ENCODE measurements at places on chromosomes 7 and 10.

DNA sequence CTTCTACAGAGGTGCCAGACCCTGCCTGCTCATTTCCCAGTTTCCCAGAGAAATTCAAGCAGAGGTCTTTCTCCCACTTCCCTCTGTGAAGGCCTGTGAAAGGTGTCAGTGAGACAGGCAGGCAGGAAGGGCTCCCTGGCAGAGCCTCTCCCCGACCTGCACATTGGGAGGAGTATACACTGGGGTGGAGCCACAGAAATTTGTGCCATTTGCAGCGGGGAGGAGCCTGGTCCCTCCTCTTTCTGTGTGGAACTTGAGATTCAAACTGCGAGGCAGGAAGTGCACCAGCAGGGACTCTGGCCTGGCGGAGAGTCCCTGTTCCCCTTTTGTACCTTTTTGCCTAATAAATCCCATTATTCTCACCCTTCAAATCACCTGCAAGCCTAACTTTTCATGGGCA lies 54.6 kb upstream of the OPN4 start:
- no peak for DNase-seq

DNA sequence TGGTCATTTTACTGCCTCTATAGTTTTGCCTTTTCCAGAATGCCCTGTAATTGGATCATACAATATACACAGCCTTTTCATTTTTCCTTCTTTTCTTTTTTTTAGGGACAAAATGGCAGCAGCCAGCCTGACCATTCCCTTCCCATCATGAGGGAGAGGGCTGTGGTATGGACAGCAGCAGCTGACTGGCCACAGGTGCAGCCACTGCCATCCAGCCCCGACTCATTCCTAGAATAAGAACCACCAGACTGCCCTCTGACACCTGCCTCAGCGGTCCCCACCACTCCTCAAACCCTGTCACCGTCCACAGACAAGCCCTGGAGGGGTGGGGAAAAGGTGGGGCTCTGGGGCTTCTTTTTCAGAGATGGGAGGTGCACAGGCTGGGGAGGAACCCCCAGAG lies 92.8 kb downstream of the EPDR1 start:
- DNase-seq, result no peak

- DNase-seq, result peak; percentile 6
Observed at GRCh38 chr10:1498746-1499358, 238.5 kb downstream of the ADARB2 start.

GRCh38 chr10:30984563-30985328 lies 46.9 kb downstream of the ZNF438 start:
- peak; percentile 72 for DNase-seq

GRCh38 chr10:124032971-124033886 lies 60.2 kb downstream of the CHST15 start:
- peak; percentile 83 for DNase-seq

GRCh38 chr10:126975221-126975620 lies 70.0 kb downstream of the DOCK1 start:
- DNase-seq, result no peak

DNA sequence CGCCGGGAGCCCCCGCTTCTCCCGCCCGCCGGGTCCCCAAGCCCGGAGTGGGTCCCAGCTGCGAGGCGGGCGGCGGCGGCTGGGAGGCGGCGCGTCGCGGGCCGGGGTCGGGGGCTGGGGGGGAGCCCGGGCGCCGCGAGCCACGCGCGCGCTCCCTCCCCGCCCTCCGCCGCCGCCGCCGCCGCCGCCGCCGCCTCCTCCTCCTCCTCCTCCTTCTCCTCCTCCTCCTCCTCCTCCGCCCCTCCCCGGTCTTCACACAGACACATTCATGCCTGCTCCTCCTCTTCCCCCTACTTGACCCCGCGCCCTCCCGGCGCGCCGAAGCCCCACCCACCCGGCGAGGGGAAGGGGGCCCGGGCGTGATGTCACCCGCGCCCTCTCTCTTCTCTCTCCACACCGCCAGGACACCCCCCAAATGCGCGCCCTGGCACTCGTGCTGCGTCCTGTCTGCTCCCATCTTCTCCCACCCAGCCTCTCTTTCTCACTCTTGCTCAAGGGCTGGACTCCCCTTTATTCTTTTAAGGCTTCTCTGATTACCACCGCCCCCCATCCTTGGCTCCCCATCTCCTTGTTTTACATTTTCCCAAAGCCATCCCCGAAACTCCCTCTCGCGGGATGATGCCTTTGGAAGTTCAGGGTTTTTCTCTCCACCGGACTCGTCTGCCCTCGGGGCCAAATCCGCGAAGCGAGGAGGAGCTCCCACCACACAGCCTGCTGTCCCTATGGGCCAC lies 967 bp upstream of the GLI3 start:
- peak; percentile 63 for DNase-seq

DNA sequence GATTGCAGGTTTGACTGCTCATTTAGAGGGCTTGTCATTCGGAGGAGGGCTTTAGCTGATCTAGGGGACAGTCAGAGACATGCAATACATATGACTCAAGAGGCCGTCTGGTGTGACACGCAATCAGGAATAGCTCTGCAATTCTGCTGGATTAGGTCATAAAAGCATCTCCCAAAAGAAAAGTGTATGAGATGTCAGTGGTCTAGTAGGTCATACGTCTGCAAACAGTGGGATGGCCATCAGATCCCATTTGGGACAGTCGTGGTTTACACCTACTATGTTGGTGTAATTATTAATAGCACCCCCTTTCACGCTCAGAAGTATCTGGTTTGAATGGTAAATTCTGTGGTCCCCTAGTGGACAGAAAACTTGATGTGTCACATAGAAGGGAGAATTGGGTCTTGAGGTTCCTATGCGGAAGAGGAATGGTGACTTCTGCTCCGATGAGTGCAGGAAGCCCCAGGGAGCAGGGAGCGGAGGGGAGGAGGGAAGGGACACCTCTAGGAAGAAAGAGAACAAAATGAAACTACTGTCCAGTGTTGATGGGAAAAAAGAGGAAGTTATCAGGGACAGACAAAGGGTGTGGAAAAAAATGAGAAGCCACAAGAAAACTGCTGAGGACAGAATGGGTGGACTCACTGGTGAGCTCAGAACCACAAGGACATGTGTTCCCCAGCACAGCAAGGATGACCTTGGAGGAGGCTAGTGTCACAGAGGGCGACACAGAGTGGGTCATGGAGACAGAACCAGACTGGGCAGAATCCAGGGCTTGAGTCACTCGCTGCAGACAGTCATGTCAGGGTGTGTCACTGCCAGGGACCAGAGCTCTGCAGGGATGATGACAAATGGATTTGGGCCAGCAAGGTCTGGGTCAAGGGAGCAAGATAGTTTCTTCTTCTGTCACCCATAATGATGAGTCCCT lies 59.9 kb downstream of the MAP3K8 start:
- peak; percentile 85 for DNase-seq

DNA sequence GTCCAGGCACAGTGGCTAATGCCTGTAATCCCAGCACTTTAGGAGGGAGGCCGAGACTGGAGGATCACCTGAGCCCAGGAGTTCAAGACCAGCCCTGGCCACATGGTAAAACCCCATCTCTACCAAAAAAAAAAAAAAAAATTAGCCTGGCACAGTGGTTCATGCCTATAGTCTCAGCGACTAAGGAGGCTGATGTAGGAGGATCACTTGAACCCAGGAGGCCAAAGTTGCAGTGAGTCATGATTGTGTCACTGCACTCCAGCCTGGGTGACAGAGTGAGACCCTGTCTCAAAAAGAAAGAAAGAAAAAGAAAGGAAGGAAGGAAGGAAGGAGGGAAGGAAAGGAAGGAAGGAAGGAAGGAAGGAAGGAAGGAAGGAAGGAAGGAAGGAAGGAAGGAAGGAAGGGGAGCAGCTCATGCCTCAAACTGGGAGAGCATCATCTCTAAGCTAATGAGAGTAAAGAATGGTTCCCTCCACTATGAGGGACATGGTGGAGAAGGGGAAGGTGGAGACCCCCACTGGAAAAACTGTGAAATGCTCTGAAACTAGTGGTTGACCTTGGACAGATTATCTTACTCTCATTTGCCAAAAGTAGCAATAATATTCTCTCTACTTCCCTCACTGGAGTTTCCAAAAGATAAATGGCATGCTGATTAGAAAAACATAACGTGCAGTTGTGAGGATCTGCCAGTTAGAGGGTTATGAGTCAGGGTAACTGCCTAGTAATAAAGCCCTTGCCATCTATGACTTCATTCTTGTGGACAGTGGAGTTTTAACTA lies 16.8 kb downstream of the GIMAP5 start:
- DNase-seq, result peak; percentile 67

DNA sequence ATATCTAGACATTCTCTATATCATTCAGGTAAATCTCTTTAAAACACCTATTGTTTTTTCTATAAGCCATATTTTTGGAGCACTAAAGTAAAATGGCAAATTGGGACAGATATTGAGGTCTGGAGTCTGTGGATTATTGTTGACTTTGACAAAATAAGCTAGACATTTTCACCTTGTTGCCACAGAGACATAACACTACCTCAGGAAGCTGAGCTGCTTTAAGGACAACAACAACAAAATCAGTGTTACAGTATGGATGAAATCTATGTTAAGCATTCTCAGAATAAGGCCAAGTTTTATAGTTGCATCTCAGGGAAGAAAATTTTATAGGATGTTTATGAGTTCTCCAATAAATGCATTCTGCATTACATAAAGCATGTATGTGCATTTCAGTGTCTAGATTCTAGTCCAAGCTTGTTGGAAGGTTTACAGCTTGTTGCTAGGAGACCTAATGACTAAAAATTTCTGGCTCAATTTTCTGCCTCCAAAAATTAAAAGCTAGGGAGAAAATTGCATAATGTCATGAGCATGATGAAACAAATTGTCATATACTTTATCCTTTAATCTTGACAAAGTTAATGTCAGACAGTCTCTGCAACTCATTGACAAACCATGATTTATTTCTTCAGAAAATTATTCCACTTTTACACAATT lies 18.3 kb downstream of the LIPM start:
- DNase-seq, result peak; percentile 80

GRCh38 chr7:158051776-158052175 lies 535.8 kb downstream of the PTPRN2 start:
- DNase-seq, result no peak

DNA sequence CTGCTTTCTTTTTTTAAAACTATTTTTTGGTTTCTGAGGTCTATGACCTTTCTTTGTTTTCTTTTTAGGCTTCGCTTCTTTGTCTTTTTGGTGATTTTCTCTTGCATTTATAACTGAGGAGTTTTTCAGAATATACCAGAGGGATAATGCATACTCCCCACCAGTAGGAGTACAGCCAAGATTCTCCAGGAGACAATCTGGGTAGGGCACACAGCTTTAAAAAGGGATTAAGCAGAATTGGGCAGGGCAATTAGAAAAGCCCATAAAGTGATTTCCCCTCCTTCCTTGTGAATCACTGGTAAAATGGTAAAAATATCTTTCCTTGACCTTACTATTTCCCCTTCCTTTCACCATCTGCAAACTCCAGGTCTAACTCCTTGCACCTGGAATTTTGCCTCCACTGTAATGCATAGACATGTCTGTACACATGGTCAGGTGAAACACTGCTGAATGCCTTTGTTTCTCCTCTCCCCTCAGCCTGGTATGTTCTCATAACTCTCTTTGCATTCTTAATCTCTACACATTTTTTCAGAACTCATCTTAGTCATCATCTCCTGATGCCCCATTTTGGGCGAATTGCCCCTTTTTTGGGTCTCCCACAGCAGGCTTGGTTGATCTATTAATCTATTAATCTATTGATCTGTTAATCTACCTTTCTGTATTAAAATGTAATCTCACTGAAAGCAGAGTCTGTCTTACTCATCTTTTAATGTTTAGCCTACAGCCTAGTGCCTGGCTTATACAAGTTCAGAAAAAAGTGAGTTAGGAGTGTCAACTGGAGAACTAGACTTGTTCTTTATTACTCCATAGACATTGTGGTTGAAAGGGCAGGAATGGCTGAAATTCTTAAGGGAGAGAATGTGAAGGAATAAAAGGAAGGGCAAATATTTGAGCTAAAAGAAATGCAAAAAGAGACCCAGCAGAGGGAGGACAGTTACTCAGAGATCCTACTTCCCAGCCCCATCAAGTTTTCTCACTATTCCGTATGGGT lies 64.6 kb downstream of the MDFIC start:
- no peak for DNase-seq

- DNase-seq, result no peak
Observed at GRCh38 chr7:77734659-77735421, 38.6 kb downstream of the RSBN1L start.

GRCh38 chr7:39527296-39527695 lies 38.9 kb upstream of the YAE1 start:
- DNase-seq, result peak; percentile 55

DNA sequence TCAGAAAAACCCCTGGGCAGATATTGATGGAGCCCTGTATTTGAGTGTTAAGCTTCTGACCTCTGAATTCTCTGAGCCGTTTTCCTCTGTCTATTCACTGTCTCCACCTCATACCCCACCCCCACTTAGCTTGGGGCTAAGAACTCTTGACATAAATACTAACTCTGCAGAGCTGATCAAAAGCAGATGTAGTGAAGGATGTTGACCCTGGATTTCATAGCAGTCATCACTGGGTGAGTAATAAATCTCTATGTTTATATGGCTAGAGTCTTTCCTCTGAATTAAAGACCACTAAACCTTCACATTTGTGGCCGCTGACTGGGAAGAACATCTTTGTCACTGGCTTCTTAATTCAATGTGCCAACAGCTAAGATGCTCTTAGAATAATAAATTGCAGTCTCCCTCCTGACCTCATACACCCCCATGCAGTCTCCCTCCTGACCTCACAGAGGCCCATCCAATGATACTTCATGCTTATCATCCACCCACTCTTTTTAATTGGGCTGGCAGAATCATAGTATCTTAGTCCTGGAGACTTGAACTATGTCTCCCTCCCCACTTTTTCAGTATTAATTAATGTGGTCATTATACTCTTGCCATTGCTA lies 78.0 kb upstream of the MACROH2A2 start:
- DNase-seq, result peak; percentile 90

- no peak for DNase-seq
Observed at GRCh38 chr7:111954474-111955381, 251.5 kb downstream of the DOCK4 start.

DNA sequence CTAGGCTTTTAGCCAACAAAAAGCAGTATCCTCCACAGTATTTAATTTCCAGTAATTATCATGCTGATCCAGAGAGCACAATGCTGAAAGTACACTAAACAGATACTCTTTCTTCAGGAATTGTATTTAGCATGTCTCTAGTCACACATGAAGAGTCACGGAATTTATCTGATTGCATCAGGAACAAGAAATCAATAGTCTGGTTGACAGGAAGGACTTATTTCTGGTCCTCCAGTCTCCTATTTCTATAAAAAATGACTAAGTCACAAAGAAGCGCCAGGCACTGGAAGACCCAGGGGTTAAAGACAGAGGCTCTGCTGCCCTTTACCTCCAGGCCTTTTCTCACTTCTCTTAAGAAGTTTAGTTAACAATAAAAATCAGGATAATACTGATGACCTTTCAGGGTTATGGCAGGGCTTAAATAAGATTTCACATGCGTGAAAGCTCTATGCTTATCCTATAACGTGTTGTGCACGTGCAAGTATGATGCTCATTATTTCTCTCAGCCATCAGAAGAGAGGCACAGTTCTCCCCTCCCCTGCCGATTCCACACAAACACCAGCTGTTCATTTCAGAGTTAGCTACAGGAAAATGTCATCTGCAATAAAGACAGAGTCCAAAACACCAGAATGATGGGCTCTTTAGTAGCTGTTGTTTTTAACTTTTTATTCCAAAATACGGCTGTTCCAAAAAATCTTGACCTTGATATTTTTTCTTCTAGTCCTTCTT lies 36.9 kb downstream of the SLC26A4 start:
- DNase-seq, result no peak

GRCh38 chr10:13100349-13101294 lies 659 bp downstream of the OPTN start:
- peak; percentile 31 for DNase-seq

- peak; percentile 81 for DNase-seq
Observed at GRCh38 chr7:74334030-74334429, 44.8 kb downstream of the CLIP2 start.

All from fibroblast of mammary gland (primary cell).